Left renal pelvis (tissue), 4 donors: ENCODE measurements at places on chromosomes 6 and 20. TPM values are rescaled to one million over a fixed set of nuclear protein-coding genes. Genes with fewer than 3 reads are reported as not detected.

- DNase-seq = no peak
Measured at GRCh38 chr20:25178563-25179438, 16.7 kb upstream of the ENTPD6 start.

- DNase-seq = no peak
Measured at GRCh38 chr20:47124181-47124717, 229.6 kb downstream of the EYA2 start.

DNA sequence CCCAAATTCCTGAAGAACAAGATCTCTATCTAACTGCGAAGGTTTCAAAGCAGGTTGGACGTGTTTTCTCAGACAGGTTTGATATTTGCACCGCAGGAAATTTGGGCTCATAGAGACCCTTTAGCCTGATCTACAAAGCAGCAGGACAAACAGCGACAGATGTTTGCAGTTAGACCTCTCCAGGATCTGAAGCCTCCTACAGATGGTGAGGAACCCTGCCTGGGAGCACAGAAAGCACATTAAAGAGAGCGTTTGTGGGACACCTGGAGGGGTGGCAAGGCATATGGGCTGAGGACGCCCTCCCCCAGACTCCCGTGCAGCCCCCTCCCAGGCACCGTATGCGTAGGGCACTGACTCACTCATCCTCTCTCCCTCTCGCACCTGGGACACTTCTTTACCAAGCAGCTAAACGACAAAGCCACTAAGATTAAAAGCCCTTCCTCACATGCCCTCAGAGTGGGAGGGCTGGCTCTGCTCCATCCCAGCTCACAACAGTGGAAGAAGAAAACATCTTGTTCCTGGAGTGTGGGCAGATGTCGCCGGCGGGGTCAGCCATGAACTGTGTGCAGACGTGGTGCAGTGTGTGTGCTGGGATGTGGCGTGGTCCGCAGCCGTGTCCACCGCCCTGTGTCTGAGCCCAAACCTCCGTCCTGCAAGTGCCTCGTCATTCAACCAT lies 249.7 kb upstream of the AFDN start:
- DNase-seq = no peak

- DNase-seq = no peak
Measured at GRCh38 chr6:2857185-2857579, 15.5 kb upstream of the SERPINB1 start.

DNA sequence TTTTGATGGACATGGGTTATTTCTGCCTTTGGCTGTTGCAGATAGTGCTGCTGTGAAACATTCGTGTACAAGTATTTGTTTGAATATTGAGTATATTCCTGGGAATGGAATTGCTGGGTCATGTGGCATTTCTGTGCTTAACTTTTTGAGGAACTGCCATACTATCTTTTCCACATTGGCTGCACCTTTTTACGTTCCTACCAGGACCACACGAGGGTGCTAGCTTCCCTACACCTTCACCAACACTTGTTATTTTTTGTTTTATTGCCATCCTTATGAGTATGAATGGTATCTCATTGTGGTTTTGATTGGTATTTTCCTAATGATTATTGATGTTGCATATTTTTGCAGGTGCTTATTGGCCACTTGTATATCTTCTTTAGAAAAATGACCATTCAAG lies 47.8 kb upstream of the PLCG1 start:
- DNase-seq = no peak

- peak; percentile 83 for DNase-seq
Measured at GRCh38 chr20:35541783-35542662, at the start of gene ERGIC3. Gene ERGIC3 (plus strand): TSS chr20:35542078. CDS start chr20:35542098, 20 bp downstream.

Gene TBXT
- polyA plus RNA-seq = not detected
